NCI-H526 (cell line): ENCODE measurements at places on chromosomes 16 and 17.
A peak's percentile ranks its signal among the peaks of the same experiment; 100 is the strongest.

DNA sequence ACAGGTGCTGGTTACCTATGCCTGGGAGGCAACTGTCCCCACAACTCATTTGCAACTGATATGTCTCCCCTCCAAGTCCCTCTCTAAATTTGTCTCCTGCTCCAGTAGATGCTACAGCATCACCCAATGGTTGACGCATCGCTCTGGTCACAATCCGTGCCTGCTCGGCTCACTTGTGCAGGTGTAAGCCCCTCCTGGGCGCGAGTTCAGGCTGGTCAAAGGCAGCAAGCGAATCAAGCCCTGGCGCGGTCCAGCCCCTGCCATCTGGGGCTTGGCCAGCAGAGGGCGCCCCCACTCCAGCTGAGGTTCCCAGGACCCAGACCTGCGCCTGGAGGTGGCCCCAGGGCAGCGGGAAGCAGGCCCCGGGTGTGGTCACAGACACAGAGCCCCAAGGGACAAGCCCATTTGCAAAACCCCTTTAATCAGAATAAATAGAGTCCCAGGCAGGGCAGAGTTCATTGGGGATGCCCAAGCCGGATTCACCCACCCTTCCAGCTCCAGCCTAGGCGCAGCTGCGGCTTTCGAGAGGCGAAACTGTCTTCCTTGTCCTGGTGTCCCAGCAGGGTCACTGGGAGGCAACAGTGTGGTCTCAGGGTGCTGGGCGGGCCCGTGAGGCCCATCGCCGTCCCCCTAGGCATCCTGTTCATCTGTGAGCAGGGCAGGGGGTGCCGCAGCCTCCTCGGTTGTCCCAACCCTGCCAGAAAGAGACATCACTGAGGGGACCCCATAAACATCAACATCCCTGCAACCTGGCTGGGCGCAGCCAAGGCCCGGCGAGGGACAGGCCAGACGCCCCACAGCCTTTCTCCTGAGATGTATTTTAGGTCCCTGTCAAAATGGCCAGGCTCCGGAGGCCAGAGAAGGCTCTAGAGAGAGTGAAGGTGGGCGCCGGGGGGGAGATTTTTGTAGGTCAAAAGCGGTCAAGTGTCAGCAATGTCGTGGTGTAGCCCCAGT, 15.8 kb downstream of the TMC6 start:
- peak; percentile 90 for DNase-seq

DNA sequence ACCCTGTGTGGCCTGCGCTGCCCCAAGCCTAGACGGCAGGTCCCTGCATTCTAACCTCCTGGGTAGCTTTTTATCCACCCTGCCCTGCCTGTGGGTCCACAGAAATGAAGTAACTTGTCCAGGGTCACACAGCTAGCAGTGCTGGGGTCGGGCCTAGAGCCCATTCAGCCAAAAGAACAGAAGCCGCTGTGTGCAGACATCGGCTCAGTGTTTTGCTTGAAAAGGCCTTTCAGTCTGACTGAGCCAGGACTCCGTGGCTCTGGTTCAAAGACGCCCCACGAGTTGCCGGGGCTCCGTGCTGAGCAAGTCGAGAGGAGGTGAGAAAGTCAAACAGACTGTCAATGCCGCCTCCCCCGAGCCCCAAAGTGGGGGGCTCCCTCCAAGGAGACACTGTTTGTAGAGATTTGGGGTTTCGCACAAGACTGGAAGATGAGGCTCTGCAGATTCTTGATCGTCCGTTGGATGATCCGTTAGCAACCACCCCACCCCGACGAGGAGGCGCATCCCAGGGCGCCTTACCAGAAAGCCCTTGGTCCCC, 226.2 kb downstream of the NTN1 start:
- no peak for DNase-seq

DNA sequence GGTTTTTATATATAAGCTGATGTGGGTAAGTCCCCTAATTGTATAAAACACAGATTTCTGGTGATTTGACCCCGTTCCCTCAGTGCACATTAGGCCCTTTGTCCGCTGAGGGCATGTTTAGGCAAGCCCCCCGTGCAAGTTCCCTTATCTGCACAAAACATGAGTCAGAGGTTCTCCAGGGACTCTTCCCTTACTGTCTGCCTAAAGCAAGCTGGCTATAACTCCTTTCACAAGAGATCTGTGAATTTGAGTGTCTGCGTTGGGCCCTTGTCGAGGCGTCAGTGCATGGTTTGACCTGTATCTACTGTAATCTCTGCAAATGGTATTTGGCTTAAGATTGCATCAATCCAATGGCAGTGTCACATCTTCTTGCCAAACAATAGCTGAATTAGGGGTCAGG, 712.8 kb downstream of the CDH8 start:
- no peak for DNase-seq

- peak; percentile 89 for DNase-seq
Observed at GRCh38 chr17:27449988-27450387, 6.3 kb upstream of the KSR1 start.

DNA sequence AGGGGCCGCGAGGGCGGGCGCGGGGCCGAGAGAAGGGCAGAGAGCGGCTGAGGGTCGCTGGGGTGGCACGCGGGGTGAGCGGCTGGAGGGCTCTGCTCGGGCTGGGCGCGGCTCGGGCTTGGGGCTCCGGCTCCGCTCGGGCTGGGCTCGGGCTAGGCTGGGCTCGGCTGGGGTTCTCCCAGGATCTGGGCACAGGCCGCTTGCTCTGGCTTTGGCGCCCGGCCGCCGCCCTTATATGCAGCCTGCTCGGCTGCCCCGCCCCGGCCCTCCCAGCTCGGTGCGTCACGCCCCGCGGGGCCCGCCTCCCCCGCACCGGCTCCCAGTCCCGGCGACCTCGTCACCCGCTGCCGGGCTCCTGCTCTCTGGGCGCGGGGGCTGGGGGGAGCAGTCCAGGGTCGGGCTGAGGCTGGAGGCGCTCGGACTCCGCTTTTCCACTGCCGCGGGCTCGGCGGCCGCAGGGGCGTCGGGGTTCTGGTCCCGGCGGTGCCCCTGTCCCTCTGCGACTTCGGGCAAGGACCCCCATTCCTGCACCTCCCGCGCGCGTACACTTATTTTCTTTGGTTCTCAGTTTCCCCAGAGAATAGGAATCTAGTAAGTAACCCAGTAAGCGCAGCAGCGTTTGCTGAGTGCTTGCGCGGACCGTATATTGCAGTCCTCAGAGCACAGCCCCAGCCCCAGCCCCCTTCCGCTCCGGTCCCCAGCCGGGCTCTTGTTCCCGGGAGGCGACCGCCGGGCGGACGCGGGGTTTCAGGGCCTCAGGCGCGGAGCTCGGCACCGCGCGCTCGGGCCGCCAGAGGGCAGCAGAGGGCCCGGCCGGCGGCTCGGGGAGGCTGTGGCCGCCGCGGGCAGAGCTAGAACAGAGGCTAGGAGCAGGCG, at the start of gene RASD1:
TSS of gene RASD1 (minus strand) at position 207 of the 876 bp plus-strand sequence. CDS start 214 bp downstream, outside the sequence.
- peak; percentile 82 for DNase-seq

- DNase-seq, result no peak
Observed at GRCh38 chr17:20022701-20023100, 13.5 kb downstream of the SPECC1 start.
